ENCODE measurements at places on chromosomes 2 and 18.

GRCh38 chr18:13390196-13390595 is 171.6 kb downstream of the LDLRAD4 start:
- no peak for DNase-seq

- DNase-seq = no peak
These were observed 42.2 kb downstream of the KLHL14 start for GRCh38 chr18:32730620-32731091.

- DNase-seq = no peak
These were observed 4.7 kb downstream of the MYO5B start for GRCh38 chr18:50190236-50190635.

- DNase-seq = no peak
These were observed 141.0 kb downstream of the CERS6 start for GRCh38 chr2:168596881-168597655.

DNA sequence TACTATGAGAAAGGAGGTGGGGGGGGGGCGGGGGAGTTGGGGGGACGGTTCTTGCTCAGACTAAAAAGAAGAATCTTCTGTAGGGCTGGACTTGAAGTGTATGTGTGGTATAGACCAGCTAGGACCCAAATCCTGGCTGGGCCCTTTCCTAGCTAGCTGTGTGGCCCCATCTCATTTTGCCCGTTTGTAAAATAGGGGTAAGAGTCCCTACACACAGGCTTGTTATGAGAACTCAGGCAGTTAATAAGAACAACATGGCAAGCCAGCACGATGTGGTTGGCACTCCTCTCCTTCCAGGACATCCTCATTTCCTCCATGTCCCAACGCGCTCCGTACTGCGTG is 1.1 kb downstream of the EVA1A start:
- no peak for DNase-seq

DNA sequence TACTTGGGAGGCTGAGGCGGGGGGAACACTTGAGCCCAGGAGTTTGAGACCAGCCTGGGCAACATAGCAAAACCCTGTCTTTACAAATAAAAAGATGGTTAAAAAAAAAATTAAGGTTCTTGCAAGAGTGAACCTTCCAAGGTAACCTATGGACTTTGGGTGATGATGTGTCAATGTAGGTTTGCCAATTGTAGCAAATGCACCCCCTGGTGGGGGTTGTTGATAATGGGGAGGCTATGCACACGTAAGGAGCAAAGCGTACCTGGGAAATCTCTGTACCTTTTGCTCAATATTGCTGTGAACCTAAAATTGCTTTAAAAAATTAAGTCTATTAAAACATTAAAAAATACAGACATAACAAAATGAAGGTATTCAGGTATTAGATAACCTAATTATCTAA is 70.4 kb downstream of the CWC22 start:
- no peak for DNase-seq

GRCh38 chr2:9390991-9391390 is 32.3 kb downstream of the ITGB1BP1 start:
- no peak for DNase-seq

GRCh38 chr2:160205505-160205904 is 5.4 kb upstream of the ITGB6 start:
- no peak for DNase-seq

GRCh38 chr2:89848114-89848513 is 1156.6 kb downstream of the RPIA start:
- no peak for DNase-seq

- DNase-seq = peak; percentile 16
These were observed 1.0 kb upstream of the ZNF532 start for GRCh38 chr18:58863539-58864145.

- DNase-seq = no peak
These were observed 421.4 kb downstream of the NCKAP5 start for GRCh38 chr2:133146893-133147292.

- DNase-seq = no peak
These were observed 101.0 kb upstream of the CTDP1 start for GRCh38 chr18:79578396-79579260.

GRCh38 chr2:74740741-74741431 is 86.8 kb downstream of the SEMA4F start:
- DNase-seq = no peak

DNA sequence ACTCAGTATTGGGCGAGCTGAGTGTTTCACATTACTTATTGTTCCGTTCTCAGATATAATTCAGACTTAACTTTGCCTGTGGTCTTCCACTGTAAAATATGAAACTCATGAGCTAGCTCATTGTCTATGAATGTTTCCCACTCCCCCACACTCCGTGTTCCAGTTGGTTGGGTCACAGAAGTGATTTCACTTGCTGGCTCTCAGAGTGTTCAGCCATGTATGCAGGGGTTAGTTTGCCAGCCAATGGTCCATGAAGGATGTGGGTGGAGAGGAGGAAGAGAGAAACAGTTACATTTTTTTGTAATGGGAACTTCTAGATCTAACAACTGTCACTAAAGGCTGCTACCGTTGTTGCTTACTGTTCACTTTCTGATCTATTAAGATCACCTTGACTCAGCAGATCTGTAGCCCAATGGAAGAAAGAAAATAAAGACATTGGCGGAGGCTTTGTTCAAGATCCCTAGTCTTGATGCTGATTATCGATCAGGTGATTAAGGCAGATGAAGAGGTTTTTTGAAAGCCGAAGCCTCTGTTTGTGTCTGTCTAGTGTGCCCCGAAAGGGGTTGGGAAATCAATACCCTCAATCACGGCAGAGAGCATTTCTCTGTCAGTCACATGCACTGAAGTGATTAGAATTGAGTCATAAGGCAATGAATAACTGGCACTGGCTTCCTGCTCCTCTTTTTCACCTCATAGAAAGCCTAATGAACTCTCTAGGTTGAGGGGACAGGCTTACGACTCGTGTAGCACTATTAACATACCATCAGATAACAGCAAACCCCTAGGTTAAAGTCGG is 279.7 kb upstream of the FIGN start:
- DNase-seq = no peak

DNA sequence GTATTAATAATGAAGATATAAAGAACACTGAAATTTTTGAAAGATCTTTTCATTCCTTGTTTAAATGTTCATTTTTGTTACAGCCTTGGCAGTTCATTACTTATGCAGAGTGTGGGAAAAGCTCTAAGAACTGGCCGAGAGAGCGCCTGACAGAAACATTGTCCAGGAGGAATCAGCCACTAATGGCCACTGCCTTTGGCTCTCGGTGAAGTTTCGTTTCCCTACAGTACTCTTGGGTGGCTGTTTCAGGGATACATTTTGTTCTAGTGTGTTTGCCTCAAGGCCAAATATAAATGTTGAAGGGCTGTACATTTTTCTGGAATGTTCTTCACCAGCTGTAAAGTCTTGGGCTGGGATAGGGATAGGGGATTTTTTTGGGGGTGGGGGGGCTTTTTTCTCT is 10.7 kb downstream of the SPTBN1 start:
- DNase-seq = no peak

DNA sequence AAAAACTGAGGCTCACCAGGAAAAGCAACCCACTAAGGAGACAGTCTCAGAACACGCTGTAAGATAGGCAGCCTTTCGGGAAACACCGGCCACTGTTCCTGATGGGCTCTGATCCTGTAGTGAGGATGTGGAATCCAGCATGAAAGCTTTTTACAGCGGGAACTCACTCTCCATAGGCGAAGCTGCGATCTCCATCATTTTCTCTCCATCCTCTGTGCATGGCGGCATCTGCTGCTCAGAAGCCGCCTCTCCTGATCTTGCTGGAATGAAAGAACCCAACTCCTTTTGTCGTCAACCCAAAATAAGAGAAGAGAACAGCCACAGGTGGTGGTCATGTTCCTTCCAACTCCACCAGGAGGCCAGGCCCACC is 49.9 kb downstream of the TMEM18 start:
- DNase-seq = no peak

DNA sequence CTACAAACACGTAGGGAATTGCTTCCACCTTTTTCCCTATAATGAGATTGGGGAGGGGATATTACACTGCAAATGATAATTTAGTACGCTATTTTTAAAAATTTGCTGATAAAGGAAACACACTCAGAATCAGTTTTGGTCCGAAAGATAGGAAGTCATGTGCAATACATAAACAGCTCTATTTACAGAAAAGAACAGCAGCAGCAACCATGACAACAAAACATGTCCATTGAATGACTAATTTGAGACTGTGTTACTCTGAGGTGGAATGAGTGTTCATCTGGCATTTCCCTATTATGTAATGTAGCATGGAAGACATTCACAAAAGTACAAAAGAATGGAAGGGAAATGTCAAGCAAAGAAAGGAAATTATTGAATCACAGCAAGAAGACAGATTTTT is 337.2 kb downstream of the NBAS start:
- no peak for DNase-seq

DNA sequence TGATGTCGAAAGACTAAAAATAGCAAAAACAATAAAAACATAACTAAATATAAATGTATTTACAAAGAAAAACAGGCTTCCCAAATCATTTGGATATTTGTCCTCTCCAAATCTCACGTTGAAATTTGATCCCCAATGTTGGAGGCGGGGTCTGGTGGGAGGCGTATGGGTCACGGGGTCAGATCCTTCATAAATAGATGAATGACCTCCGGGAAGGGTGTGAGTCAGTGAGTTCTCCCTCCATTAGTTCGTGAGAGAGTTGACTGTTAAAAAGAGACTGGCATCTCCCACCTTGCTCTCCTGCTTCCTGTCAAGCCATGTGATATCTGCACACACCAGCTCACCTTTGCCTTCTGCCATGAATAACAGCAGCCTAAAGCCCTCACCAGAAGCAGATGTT is 703.0 kb downstream of the TMEM182 start:
- no peak for DNase-seq

GRCh38 chr2:24471662-24472061 is 19.4 kb upstream of the NCOA1 start:
- no peak for DNase-seq

GRCh38 chr2:175282300-175282699 is 100.8 kb upstream of the ATP5MC3 start:
- no peak for DNase-seq

DNA sequence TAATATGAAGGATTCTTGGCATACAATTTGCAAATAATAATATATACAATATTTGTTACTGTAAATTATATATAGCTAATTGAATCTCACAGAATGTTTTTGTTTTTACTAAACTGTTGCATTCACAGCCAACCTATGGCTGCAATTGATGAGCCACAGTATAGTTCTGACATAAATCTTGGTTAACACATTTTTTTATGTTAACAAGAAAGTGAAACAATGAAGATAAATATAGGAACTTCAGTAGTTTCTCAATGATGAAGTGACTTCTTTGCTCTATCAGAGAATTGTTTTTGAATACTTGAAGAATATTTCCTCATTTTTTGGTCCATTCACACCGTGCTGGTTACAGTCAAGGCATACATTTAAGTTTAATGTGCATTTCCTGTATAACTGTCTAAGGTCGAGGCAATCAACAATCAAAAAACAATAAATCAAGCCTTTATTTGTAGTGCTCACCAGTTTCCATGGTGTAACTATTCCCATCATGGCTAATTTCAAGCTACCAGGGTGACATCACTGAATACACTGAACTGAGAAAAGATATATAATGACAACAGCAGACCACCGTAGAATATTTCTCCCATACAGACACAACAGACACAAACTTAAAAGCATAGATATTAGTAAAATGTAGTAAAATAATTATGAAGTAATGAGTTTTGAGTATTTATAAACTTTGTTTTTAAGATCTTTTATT is 12.9 kb upstream of the ETAA1 start:
- DNase-seq = no peak

DNA sequence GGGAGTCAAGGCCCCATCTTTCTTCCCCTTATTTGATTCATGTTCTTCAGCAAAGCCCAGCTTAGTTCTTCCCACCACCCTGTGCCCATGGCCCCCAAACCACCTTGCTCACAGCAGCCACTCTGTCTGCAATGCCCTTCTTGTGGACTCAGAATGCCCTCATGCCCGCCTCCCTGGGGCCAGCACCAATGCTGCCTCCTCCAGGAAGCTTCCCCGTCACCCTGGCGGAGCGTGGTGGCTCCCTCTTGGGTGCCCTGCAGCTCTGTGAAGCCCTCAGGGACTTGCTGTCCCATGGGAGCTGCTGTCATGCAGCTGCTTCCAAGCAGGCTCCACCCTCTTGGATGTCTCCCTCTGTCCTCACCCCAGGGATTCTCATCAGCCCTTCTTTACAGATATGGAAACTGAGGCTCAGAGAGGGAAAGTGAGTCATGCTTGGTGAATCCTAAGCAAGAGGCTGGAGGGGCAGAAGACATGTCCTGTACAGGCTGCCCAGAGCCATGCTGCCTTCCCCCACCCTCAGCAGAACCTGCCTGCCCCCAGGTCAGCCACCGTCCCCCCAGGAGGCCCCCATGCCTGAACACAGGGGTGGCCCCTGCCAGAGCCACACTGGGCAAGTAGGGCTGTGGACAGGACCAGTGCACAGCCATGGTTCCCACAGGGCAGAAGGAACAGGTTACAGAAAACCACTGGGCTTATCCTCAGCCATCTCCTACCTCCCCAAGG is 11.8 kb upstream of the DUSP2 start:
- DNase-seq = no peak

DNA sequence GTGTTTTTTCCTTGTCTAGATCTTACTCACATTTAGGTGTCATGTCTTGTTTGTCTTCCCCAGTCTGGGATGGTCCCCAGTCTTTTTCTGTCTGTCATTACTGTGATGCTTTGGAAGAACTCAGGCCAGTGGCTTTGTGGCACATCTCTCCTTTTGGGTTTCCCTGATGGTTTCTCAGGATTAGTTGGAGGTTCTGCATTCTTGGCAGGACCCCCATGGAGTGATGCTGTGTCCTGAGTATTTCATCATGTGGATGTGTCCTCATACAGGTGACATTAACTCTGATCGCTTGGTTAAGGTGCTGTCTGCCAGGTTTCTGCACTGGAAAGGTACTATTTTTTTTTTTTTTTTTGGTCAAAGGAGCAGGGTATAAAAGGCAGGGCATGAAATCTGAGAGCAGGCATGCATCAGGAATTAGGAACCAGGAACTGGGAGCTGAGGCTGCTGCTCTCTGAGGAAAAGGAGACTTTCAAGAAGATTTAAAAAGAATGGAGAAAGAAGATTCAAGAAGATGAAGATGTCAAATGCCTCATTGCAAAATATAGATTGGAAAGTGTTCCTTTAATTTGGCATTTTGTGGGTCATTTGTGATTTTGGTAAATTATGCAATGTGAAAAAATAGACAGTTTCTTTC is 85.3 kb downstream of the NUP35 start:
- no peak for DNase-seq

GRCh38 chr2:170488807-170489206 is 226.3 kb upstream of the SP5 start:
- DNase-seq = no peak

- no peak for DNase-seq
These were observed 348.3 kb downstream of the ADCYAP1 start for GRCh38 chr18:1252936-1253335.
